SW480 (cell line): ENCODE measurements at places on chromosomes 2 and 18.

DNA sequence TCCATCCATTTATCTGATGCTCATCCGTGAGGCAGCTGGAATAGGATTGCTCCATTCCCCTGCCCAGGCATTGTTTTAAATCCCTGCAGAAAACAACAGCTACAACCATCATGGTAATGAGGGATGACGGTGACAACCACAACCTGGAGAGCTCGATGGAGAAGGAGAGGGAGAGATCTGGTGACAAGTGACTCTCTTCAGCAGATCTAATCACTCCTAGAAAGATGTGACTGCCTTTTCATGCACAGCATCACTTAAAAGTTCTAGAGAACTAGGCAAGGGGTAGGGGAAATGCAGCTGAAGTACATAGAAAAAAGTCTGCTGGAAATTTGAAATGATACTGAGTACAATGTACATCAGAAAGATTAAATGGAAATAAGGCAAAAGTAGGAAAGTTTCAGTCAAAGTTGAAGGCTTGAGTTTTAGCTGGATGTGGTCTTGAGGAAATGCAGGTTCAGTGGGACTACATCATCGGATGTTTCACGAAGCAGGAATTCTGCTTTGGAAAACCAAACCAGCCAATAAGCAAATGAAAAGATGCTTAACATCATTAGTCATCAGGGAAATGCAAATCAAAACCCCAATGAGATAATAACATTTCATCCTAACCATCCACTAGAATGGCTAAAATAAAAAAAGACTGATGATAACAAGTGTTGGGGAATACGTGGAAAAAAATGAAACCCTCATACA lies 6.8 kb upstream of the ARHGAP25 start:
- no peak for DNase-seq

DNA sequence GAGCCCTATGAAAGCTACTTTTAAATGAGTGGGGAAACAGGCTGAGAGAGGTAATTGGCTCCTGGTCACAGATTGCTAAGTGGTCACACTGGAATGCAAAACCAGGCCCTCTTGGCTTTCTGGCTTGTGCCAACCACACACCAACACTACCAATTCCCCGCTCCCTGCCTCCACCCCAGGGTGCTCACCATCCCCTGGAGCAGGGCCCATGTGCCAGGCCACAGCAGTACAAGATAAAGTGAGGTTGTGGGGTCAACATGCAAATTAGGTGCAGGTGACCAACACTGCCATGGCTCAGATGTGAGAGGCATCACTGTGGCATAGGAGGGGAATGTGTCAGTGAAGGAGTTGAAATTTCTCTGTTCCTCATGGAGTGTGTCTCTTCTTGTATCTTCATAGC lies 312.5 kb downstream of the MYCN start:
- no peak for DNase-seq

- DNase-seq, result no peak
Measured at GRCh38 chr2:47485751-47486300, 82.9 kb downstream of the MSH2 start.

GRCh38 chr2:162720559-162721271 lies 117.9 kb downstream of the KCNH7 start:
- DNase-seq, result no peak

DNA sequence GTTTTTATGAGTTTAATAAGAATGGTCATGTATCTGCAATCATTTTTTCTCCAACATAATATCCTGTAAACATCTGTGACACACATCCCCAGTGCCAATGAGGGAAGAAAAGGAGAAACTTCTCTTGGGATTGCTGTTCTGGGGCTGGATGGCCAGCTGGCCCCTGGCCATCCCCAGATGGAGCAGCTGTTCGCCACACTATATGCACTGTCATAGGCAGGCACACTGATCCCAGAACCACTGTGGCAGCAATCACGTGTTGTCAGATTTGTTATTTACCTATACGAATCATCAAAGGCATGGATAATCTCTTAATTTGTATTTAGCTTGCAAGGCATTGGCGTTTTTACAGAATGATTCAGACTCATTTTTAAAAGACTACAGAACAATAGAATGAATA lies 167.6 kb upstream of the ACAA2 start:
- no peak for DNase-seq

GRCh38 chr2:239593455-239593854 lies 192.6 kb upstream of the HDAC4 start:
- no peak for DNase-seq

DNA sequence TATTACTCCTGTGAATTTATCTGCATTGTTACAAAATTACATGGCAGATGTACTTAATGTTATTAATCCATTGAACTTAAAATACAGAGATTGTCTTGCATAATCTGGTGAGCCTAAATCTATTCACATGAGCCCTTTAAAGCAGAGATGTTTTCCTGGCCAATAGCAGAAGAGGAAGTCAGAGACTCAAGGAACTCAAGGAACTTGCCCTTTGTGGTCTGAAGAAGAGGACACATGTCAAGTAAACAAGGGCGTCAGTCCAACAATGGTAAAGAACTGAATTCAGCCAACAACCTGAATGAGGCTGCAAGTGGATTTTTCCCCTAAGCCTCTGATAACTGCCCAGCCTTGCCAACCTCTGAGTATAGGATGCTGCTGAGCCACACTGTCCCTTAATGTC lies 356.3 kb upstream of the PKDCC start:
- DNase-seq, result no peak

GRCh38 chr2:145029873-145030272 lies 510.0 kb upstream of the ZEB2 start:
- no peak for DNase-seq

DNA sequence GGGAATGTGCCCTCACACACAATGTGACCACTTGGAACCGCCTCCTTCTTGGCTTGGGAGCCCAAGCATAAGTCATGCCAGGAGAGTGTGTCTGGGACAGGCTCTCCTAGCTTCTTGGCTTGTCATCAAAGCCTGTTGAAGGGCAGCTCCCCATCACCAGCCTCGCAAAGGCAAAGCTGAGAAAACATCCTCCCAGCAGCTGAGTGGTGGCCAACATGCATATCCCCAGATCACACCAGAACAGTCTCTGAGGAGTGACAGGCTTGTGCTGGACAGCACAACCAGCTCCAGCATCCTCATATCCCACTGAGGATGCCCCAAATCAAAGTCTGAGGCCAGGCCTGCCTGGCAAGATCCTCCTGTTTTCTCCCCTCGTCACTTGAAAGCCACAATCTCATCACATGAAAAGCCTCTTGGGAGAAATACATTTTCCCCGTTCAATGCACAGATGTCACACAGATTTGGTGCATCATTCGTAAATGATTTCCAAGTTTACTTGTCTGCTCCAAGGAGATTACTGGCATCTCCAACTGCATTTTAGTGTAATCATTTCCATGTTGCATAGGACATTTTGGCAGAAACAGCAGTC lies 269.3 kb downstream of the TTC32 start:
- DNase-seq, result no peak

DNA sequence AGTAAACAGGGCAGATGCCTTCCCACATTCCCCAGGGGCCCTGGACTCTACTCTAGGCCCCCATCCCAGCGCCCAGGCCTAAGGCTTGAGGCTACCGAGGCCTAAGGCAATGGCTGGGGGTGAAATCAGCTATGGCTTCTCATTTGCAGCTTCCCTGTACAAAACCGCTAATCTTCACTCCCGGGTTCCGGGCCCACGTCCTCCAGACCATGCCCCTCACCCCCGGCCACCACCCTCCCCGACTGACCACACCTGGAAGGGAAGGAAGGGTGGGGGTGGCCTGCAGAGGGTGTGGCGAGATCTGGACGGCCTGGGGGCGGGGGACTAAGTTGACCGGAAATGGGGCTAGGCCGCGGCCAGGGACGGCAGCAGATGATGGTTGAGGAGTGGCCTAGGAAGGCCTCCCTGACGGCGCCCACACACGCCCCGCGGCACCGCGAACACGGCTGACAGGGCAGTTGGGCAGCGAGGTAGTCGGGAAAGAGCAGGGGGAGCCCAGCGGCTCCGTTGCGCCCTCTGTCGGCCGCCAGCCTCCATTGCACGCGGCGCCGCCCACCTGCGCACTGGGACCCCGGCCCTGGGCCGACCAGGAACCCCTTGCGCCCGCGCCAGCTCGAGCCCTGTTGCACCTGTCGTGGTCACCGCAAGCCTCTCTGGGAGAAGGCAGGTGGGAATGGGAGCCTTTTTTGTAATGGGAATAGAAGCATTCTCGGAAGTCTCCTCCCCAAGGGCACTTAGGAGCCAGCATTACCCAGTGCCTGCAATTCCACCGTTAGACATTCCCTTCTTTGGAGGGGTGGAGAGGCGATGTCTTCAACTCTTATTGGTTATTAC lies 117.1 kb upstream of the STPG4 start:
- peak; percentile 82 for DNase-seq

GRCh38 chr2:221602938-221603337 lies 30.8 kb upstream of the EPHA4 start:
- no peak for DNase-seq

DNA sequence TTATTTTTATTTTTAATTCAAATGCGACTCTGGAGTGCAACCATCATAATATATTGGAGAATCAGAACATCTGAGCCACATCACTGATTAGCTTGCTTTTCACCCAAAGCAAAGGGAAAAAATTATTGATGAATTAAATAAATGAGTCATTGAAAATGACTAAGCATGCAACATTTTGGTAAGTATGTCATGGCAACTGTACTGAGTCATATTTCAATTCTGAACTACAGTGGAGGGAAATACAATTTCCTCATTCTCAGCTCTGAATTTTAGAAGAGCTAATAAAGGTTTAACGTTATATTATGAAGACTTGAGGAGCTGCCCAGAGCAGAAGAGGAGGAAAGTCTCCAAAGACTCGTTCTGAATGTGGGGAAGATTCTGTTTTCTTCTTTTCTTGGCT lies 89.6 kb upstream of the CCDC68 start:
- DNase-seq, result no peak

DNA sequence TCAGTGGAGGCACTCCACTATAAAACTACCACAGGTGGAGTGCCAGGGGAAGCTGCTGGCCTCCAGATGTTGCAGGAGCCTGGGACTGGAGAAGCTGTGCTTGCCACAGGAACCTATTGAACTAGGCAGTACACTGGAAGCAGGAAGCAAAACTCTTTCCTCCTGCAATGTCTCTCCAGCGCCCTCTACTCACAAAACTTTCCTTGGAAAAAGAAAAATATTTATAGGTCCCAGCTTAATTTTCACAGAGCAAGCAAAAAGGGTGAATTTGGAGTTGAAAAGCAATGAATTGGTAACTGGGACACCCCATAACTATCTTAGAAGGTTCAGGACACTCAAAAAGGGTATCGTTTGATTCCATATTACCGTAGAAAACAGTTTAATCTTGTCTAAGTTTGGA lies 33.2 kb upstream of the REEP1 start:
- no peak for DNase-seq

DNA sequence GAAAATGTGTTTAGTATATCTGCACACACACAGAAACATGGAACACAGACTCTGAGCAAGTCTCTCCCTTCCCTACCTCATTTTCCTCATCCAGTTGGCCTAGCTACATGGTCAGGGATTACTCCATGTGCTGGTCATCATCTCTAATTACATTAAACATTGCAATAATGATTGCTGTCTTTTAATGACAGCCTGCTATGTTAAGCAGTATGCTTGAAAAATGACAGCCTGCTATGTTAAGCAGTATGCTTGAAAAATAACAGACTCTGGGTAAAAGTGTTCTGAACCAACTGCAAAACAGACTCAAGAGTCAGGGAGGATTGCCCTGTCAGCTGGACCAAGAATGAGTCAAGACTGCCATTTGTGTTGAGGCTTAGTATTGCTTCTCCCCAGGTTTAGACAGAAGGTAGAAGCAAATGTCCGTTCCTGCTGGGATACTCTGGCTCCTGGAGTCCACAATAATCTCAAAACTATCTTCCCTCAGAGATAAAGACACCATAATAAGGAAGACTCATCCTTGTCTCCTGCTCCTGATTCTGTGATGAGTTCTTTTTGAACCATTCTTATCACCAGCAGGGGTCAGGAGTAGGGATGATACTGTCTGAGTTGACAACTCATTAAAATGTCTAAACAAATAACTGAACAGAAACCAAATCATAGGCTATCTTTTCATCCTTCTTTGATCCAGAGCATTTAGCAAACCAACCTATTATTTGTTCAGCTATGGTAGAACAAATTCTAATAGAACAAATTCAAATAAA lies 57.7 kb downstream of the CCDC93 start:
- DNase-seq, result no peak

- DNase-seq, result no peak
Measured at GRCh38 chr2:237680702-237681478, 53.5 kb downstream of the LRRFIP1 start.
